ENCODE measurements at places on chromosomes 7 and 10.

DNA sequence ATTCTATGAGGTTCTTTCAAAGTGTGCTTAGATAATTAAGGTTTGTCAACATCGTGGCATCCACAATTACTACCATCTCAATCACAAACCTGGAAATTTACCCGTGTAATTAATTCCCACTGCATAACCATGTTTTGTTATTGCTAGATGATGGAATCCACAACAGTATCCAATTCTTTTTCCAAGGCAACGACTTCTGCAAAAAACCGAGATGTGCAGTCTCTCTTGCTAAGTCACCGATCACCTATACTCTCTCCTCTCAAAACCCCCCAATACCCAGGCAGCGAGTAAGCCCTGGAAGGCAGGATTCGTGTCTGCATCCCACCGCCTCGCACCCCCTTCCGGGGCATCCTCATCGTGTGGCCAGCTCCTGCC lies 678 bp upstream of the EIF4H start:
- peak; percentile 79 for DNase-seq

GRCh38 chr7:137084607-137085380 lies 216.3 kb downstream of the CHRM2 start:
- no peak for DNase-seq

- no peak for DNase-seq
These were observed 159.8 kb downstream of the DIP2C start for GRCh38 chr10:529468-530230.

- no peak for DNase-seq
These were observed 255.9 kb upstream of the GLI3 start for GRCh38 chr7:42492920-42493319.

DNA sequence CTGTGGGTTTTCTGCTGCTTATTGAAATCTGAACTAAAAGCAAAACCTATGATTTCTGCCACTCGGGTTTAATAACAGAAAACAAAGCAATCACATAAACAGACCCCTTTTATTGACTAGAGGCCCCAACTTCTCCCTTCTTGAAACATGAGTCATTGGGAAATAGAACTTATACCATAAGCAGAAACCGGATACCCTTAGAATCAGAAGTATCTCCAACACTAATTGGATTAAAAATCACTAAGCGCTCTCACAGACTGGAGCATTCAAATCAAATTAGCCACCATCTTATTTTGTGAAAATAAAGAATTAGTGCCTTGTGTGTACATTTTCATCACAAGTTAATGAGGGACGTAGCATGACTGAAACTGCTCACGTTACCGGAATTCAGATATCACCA lies 206.9 kb downstream of the WDR11 start:
- DNase-seq, result no peak

DNA sequence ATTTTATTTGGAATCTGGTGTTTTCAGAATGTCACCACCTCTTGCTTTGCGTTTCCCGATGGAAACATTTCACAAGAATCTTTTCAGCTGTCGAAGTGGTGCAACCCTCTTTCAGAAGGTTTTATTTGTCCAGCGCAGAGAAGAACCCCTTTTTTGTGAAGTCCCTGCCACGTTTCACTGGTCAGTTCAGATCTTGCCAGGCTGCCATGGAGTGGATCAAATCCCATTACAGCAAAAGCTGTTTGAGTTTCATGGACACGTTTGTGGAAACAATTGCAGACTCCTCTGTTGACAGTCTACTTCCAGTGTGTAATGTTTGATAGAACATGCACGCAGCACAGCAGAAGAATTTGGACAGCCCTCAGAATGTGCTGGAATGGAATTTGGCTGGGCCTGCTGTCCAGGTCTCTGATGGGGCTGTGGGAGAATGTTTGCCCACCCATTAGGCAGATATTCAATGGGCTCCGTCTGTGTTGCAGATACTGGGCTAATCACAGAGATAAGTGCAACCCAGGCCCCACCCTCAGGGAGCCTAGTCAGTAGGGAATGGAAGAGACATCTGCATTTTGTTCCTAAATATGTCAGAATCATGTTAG lies 143.2 kb downstream of the GRK5 start:
- no peak for DNase-seq

DNA sequence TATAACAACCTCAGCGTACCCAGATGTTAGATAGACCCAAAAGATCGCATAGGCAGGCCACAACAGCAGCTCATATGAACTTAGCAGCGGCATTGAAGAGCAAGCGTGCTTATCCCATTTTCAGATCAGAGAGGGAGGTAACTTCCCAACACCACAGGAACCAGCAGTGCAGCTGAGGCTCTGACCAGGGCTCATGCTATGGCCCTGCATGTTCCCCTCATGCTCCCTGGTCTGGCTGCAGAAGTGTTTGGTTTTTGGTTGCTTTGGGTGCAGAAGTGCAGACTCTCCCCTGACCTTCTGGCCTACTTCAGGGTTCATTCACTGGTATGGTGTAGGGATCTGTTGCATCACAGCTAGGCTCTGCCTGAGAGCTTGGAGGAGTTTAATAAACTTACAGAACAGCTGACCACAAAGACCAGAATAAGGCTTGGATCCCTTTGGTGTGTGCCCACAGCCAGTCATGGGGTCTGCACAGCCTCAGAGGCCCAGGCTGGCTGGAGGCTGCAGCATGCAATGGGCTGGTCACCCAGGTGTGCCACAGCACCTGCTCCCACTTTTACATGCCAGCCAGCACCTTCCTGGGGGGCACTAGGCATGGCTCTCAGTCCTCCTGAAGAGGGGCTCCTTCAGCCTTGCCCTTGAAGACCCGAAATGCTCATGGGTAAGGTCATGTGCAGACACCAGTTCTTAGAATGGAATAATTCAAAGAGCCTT lies 9.1 kb upstream of the CXCL12 start:
- DNase-seq, result no peak

DNA sequence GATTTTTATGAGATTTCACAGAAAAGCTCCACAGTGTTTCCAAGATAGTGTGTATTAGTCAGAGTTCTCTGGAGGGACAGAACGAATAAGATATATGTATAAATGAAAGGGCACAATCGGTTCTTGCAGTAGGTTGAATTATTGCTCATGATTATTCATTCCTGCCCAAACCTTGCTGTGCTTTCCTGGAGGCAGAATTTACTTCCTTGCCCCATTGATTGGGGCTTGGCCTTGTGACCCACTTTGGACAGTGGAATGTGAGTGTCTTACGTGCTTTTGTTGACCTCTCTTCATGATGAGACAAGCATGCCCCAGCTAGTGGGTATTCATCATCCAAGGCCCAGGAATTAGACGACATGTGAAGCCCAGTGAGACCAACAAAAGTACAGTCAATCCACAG lies 53.0 kb upstream of the ABCB5 start:
- DNase-seq, result no peak

DNA sequence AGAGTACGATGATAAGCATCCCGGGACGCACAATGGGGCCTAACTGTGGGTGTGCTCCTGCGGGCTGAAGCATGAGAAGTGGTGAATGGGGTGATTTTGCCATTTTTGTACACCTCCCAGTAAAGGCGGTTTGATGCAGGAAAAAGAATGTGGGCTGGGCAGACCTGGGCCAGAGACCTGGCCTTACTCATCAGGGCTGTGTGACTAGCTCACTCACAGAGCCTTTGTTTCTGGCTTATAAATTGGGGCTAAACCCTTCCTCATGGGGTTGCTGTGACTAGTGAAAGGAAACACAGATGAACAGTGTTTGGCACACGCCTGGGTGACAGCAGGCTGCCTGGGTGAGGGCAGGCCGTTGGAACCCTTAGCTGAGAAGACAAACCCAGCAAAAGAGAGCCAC lies 18.0 kb downstream of the RRP12 start:
- no peak for DNase-seq

- no peak for DNase-seq
These were observed 110.3 kb downstream of the C1GALT1 start for GRCh38 chr7:7292608-7293007.

DNA sequence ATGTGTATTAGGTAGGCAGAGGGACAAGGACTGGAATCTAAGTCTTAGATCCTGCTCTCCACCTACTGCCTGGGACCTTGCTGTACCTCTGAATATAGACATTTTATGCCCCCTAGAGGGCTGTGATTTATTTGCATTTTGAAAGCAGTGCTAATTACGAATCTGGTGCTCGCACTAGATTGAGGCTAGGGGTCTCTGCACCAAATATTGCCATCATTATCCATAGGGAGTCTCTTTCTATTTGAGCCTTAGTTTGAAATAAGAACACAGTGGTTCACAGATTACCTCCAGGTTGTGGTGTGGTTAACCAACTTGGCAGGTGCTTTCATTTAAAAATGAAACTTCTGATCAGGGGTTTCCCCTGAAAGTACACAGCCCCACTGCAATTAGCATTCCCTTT lies 41.8 kb downstream of the CNNM1 start:
- peak; percentile 65 for DNase-seq

- no peak for DNase-seq
These were observed 149.4 kb upstream of the MKI67 start for GRCh38 chr10:128275388-128276177.
